ENCODE measurements at places on chromosomes 1 and 21. TPM values are rescaled to one million over a fixed set of nuclear protein-coding genes. Genes with fewer than 3 reads are reported as not detected.
A peak's percentile ranks its signal among the peaks of the same experiment; 100 is the strongest.

GRCh38 chr1:70963374-70963773, 84.2 kb downstream of the PTGER3 start:
- no peak for DNase-seq

DNA sequence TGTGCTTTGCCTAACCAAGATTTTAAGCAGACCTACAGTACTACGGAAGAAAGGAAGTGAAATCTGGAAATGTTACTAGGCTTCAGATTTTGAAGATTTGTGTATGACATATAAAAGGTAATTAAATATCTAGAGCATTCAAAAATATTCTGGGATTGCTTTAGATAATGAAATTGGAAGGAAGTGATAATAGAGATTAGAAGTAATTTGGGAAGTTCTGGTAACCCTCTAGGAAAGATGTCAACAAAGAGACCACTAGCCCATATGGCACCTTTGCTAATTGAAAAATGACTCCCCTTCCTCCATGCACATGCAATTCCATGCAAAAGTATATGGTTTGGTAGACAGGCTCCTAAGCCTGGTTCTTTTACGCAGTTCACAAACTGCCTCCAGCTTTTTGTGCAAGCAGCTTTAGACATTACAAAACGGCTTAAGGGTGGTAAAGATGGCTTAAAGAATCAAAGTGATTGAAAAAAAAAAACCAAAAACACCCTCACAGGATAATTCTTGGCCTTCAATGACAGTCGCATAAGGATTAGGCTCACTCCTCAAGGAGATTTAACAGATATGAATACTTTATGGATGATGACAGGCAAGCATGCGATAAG, 81.8 kb downstream of the LRRC7 start:
- no peak for DNase-seq

- no peak for DNase-seq
Measured at GRCh38 chr21:36502365-36502764, 22.4 kb upstream of the CLDN14 start.

The CHI3L1 gene
- not detected for total RNA-seq

The GPR37L1 gene
- total RNA-seq, result not detected

GRCh38 chr1:162982364-162982763, 86.8 kb upstream of the RGS4 start:
- DNase-seq, result no peak

DNA sequence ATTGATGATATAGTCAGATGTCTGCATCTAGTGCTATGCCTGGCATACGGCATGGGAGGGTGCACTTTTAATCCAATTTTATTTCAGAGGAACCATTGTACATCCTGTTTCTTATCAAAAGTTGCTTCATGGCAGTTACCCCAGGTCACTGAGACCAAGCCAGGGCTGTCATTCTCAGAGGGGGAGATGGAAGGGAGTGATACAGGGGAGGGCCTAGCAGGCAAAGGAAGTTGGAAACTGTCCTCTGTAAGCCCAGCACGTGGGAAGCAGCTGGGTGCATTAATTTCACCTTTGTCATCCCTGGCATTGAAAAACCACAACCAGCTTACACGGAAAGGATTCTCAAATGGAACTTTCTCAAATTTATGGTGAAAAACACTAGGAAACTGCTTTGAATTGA, 458.7 kb upstream of the ADAMTS5 start:
- DNase-seq, result peak; percentile 50

DNA sequence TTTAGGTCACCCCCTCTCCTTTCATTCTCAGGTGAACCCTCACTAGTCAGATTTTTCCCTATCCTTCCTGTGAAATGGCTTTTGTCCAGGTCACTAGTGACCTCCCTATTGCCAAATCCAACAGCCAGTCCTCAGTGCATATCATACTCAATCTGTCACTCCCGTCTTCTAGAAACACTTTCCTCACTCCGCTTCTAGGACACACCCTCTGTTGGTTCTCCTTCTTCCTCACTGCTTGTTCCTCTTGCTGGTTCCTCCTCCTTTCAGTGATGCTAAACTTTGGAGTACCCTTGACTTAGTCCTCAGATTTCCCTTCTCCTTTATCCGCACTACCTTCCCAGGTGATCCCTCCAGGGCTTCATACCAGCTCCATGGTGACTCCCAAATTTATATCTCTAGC, 94.3 kb downstream of the RNF220 start:
- no peak for DNase-seq

DNA sequence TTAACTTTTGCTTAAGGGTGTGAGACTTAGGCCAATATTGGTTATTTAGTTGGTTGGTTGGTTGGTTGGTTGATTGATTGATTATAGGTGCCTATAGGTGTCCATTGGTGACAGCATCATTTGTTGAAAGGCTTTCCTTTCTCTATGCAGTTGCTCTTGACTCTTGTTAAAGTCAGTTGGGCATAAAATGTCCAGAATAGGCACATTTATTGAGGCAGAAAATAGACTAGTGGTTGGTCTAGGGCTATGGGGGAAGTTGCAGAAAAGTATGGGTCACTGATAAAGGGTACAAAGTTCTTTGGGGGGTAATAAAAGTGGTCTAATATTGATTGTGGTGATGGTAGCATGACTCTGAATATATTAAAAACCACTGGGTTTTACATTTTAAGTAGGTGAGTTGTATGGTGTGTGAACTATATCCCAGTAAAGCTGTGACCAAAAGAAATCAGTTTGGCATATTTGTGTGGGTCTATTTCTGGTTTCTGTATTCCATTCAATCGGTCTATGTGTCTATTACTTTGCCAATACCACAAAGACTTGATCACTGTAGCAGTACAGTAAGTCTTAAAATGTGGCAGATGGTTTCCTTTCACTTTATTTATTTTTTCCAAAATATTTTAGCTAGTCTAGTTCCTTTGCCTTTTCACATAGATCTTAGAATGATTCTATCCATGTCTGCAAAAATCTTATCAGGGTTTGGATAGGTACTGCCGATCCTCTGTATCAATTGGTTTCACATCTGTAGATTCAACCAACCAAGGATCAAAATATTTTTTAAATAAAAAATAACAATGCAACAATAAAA, 63.0 kb downstream of the ATP1A1 start:
- DNase-seq, result no peak

- DNase-seq, result no peak
Measured at GRCh38 chr1:11719313-11720032, 16.5 kb upstream of the AGTRAP start.

The TMEM52 gene
- 1.3 TPM for total RNA-seq

DNA sequence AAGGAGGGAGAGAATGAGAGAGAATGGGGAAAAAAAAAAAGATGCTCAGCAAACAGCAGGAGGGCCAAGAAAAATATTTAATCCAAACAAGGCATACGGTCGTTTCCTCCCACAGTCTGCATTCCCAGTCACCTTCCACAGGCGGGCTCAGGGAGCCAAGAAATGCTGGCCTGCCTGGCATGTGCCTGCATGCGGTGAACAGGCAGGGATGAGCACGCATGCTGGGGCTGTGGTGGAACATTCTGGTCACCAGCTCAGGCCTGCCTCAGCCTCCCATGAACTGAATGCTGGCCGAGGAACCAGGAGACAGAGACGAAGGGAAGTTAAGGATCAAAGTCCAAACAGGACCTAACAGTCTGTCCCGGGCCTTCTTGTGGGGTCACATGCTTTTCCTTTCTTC, 335.3 kb downstream of the ASTN1 start:
- peak; percentile 14 for DNase-seq
